ENCODE measurements at places on chromosomes 7 and 10.

- DNase-seq, result no peak
Observed at GRCh38 chr10:110059925-110060324, 52.1 kb downstream of the ADD3 start.

DNA sequence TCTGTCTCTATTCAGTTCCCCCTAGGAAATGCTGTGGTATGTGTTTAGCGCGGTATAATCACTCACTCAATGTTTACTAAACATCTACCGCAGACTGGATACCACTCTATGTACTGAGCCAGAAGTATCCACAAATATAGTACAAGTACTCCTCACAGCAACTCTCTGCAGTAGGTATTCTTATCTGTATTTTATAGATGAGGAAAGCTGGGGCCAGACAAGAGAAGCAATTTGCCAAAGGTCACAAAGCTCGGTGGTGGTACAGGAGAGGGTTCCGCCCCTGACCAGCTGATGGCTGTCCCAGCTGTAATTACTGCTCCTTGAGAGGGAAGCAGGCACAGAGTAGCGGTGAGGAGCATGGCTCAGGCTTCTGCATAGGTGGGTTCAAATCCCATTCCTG lies 184.1 kb downstream of the DOCK4 start:
- no peak for DNase-seq

DNA sequence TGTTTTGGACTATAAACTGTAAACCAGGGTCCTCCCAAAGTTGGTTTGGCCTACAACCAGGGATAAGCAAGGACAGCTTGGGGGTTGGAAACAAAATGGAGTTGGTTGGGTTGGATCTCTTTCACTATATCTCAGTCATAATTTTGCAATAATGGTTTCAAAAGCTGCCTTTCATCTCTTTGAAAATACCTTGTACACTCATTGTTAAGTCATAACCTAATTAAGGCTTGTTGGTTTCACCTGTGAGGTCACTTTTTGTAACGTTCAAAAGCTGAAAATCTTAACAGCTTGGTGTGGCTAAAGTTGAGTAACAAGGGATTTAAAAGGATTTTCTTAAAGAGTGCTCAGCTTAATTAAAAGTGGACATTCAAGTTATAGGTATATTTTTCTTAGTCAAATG lies 476.1 kb downstream of the IPMK start:
- no peak for DNase-seq

GRCh38 chr10:35723059-35723458 lies 81.0 kb upstream of the FZD8 start:
- no peak for DNase-seq

GRCh38 chr10:5047912-5048628 lies 44.4 kb upstream of the AKR1C2 start:
- DNase-seq, result no peak

DNA sequence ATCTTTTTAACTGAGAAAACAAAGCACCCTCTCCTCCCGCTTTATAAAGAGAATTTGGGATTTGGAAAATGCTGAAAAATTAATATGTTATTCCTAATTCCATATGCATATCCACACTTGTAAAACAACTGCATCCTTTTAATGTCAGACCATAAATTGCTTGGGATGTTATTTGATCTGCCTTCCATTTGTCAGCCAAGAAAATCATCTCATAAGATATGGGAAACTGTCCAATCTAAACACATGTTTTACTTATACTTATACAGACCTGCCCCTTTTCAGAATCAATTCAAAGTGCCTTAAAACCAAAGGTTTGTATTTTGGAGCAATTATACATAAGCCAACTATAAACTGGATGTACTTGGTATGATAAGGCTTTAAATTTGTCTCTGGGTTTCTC lies 595.5 kb upstream of the PFKP start:
- DNase-seq, result no peak

DNA sequence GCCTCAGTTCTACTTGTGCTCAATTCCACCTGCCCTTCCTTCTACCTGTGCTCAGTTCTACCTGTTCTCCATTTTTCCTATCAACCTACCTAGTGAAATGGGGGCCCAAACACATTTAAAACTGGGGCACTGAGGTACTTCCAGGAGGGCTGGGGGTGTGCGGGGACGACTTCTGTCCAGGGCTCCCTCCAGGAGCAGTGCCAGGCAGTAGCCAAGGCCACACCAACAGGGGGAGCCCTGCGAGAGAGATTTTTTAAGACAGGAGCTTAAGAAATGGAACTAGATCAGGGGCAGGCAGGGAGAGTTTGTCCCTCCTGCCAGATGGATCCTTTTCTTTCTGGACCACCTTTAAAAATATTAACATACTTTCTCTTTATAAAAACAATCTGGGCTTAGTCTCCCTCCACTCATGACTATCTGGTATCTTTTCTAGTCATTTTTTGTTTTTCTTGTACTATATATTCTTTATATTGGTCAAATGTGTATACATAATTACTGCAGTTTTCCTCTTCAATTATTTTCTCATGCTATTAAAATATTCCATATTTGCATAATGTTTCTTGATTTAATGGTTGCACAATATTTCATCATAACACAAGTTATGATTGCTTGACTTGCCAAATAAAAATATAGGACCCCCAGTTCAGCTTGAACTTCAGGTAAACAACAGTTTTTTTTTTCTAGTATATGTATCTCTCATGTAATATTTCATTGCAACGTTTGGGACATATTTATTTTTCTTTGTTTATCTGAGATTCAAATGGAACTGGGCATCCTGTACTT lies 47.3 kb upstream of the INSYN2A start:
- DNase-seq, result peak; percentile 6

All from T-helper 2 cell treated with Interferon-gamma antibody and Interleukin-4, amounts not matched to agents 5 μg/mL and 100 μg/mL, for 36 hours (primary cell).